ENCODE measurements at places on chromosomes 1 and 21. TPM values are rescaled to one million over a fixed set of nuclear protein-coding genes. Genes with fewer than 3 reads are reported as not detected.

ANKRD35 gene
- polyA plus RNA-seq, result 2.3 TPM

HIPK1 gene
- 41.5 TPM for polyA plus RNA-seq

LINGO4 gene
- polyA plus RNA-seq, result not detected

NID1 gene
- 177 TPM for polyA plus RNA-seq

SLC2A5 gene
- 1.3 TPM for polyA plus RNA-seq

FCRL2 gene
- polyA plus RNA-seq, result not detected

TRIM62 gene
- 5.8 TPM for polyA plus RNA-seq

ADAMTS4 gene
- polyA plus RNA-seq, result 0.95 TPM

CAPZB gene
- 241 TPM for polyA plus RNA-seq

LAX1 gene
- polyA plus RNA-seq, result 0.32 TPM

C21orf58 gene
- 8.5 TPM for polyA plus RNA-seq

RGS13 gene
- polyA plus RNA-seq, result not detected

LRRC41 gene
- 75.4 TPM for polyA plus RNA-seq

SPAG17 gene
- polyA plus RNA-seq, result 2.0 TPM

CD84 gene
- 1.5 TPM for polyA plus RNA-seq

MTARC1 gene
- polyA plus RNA-seq, result 17.5 TPM

ARHGEF11 gene
- 30.0 TPM for polyA plus RNA-seq

LCE1C gene
- not detected for polyA plus RNA-seq

RAB42 gene
- 2.7 TPM for polyA plus RNA-seq

KCNC4 gene
- polyA plus RNA-seq, result 2.5 TPM

HJV gene
- polyA plus RNA-seq, result 0.23 TPM

PRELP gene
- 1.8 TPM for polyA plus RNA-seq

ALDH4A1 gene
- polyA plus RNA-seq, result 90.9 TPM

NLRP3 gene
- polyA plus RNA-seq, result 1.5 TPM

SOX13 gene
- polyA plus RNA-seq, result 16.5 TPM

ALX3 gene
- not detected for polyA plus RNA-seq

PRAMEF18 gene
- polyA plus RNA-seq, result not detected

GJA5 gene
- 26.9 TPM for polyA plus RNA-seq

TDRD5 gene
- polyA plus RNA-seq, result 3.5 TPM

SEMA4A gene
- polyA plus RNA-seq, result 26.8 TPM

SMCP gene
- not detected for polyA plus RNA-seq

LRRC38 gene
- polyA plus RNA-seq, result not detected
